Activated CD8-positive, alpha-beta T cell treated with anti-CD3 and anti-CD28 coated beads, Interleukin-2, amount 10 ng/mL, durations not matched to agents 7 days and 5 days (primary cell): ENCODE measurements at places on chromosomes 1 and 21.

- peak; percentile 44 for DNase-seq
These were observed 24.3 kb downstream of the EBNA1BP2 start for GRCh38 chr1:43147625-43148327.

- no peak for DNase-seq
These were observed 2.7 kb downstream of the DPT start for GRCh38 chr1:168726281-168726680.

DNA sequence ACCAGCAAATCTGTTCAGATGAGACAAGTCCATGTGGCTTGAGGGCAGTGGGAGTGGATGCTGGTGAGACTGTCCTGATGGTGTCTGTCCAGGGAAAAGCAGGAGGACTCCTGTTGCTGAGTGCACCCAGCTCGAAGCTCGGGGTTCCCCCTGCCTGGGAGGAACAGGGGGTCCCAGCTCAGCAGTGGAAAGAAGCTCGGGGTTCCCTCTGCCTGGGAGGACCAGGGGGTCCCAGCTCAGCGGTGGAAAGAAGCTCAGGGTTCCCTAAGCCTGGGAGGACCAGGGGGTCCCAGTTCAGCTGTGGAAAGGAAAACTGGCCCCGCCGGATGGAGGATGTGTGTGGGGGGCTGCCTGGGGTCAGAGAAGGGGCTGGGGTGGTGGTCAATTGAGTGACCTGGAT is 39.1 kb downstream of the CRYAA start:
- no peak for DNase-seq

DNA sequence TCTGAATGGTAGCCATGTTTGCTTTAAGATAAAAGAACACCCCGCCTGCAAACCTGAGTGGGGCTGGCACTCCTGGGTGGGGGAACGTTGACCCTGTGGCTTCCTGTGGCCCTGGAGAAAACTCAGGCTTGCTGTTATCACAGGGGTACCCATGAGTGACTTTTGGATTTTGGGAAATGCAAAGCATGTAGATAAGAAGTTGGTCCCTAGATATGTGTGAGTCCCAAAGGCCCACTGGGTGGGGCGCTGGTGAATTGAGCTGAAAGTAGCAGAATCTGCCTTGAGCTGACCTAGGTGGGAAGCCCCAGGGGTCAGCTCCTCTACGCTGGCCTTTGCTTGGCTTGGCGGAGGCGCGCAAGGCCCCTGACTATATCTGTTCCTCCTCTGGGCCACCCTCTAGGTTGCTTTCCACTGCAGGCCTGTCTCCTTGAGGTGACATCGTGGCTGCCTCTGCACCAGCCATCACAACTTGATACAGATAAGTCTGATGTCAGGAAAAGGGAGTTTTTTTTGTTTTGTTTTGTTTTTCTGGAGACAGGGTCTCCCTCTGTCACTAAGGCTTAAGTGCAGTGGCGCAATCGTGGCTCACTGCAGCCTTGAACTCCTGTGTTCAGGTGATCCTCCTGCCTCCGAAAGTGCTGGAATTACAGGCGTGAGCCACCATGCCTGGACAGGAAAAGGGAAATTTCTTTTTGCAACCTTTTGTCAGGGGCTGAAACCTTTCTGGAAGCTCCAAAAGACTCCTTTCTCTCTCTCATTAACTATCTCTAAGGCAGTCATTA is 72.2 kb downstream of the AGPAT3 start:
- DNase-seq: no peak

DNA sequence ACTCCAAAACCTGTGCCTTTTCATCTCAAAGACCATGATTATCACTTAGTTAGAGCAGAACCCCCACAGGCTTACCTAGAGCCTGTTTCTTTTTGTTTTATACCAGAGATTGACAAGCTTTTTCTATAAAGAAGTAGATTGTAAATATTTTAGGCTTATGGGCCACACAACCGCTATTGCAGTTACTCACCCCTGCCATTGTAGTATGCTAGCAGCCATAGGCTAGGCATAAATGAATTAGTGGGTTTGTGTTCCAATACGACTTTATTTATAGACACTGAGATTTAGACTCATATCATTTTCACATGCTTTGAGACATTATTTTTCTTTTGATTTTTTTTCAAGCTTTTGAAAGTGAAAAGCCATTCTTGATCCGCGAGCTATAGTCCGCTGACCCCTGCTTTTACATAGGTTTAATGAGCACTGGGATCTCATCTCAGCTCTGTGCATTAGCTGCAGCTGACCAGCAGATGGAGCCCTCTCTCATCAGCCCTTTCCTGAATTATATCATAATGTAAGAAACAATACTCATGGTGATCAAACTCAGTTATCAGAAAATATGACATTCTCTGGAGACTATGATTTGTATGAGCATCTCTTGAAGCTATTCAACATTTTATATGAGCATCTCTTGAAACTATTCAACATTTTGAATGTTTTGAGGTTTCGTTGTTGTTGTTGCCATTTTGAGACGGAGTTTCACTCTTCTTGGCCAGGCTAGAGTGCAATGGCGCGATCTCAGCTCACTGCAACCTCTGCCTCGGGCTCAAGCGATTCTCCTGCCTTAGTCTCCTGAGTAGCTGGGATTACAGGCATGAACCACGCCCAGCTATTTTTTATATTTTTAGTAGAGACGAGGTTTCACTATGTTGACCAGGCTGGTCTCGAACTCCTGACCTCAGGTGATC is 111.9 kb upstream of the L1TD1 start:
- DNase-seq: peak; percentile 51
